ENCODE measurements at places on chromosomes 1 and 21. TPM values are rescaled to one million over a fixed set of nuclear protein-coding genes. Genes with fewer than 3 reads are reported as not detected.

Gene GUCA2A
- total RNA-seq: not detected

Gene ADAMTS4
- 7.8 TPM for total RNA-seq

DNA sequence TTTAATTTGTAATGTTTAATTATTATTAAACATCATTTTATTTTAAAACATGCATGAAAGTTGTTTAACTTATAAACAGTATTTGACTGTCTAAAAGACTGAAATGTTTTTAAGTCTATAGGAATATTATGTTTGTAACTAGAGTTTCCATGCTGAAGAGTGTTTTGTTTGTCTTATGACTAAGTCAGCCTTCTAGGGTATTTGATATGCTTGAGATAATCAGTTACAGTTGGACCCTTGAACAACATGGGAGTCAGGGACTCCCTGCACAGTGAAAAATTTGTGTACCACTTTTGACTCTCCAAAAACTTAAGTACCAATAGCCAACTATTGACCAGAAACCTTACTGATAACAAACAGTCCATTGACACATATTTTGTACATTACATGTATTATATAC is 45.5 kb upstream of the KANK4 start:
- no peaks in the 10 kb centered on the region for H3K36me3 ChIP-seq
- no peaks in the 10 kb centered on the region for H3K4me1 ChIP-seq
- no peak overlapping the region for H3K4me3 ChIP-seq
- no peak overlapping the region for H3K27ac ChIP-seq
- DNase-seq: no peak

GRCh38 chr1:12339811-12340543 is 110.1 kb downstream of the VPS13D start:
- no peak overlapping the region for H3K27ac ChIP-seq
- peaks cover 31% of the 10 kb centered on the region for H3K4me1 ChIP-seq
- H3K36me3 ChIP-seq: peaks cover 28% of the 10 kb centered on the region
- H3K27me3 ChIP-seq: no peaks in the 10 kb centered on the region
- no peak overlapping the region for H3K4me3 ChIP-seq

DNA sequence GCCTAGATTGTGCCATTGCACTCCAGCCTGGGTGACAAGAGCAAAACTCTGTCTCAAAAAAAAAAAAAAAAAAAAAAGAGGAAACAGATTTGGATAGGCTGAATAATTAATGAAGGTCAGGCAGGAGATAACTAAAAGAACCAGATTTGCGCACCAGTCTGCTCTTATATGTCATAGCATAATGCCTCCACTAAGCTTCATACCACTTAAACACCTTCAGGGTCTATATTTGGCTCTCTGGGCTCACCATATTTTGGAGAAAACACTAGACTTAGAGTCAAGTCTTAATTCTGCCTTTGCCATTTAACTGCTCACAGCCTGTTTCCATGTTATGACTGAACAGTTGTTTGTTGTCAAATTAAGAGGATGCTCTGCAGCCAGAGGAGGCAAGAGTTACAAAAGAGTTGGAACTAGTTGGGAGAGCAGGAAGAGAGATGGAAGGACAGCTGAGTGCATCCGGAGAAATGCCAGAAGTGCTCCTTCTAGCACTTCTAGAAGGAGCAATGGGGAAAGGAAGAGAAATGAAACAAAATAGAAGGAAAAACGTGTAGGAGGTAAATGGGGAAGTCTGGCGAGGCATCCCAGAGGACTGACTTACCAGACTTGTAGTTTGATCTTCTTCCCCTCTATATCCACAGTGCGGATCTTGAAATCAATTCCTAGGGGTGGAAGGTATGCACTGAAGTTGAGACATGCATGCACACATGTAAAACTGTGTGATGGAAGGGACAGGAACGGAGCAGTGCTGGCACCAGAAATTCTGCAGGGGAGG is 1.8 kb downstream of the RAB13 start:
- peak overlapping the region; percentile 74 for H3K4me3 ChIP-seq
- no peak for DNase-seq
- H3K27ac ChIP-seq: peak overlapping the region; percentile 40
- peaks cover 10% of the 10 kb centered on the region for H3K4me1 ChIP-seq

DNA sequence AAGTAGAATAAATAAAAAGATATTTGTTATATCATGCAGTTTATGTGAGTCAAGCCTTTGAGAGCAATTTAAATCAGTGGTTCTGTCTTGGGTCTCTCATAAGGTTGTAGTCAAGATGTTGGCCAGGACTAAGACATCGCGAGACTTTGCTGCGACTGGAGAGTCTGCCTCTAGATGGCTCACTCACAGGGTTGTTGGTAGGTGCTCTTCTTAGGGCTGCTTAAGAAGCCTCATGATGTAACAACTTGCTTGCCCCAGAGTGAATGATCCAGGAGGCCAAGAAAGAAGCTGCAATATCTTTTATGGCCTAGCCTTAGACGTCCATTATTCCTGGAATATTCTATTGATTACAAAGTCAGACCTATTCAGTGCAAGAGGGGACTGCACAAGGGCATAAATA is 73.1 kb upstream of the CACHD1 start:
- no peaks in the 10 kb centered on the region for H3K4me1 ChIP-seq
- DNase-seq: no peak
- no peak overlapping the region for H3K4me3 ChIP-seq
- no peaks in the 10 kb centered on the region for H3K27me3 ChIP-seq
- H3K36me3 ChIP-seq: no peaks in the 10 kb centered on the region
